ENCODE measurements at places on chromosomes 13 and 19.

DNA sequence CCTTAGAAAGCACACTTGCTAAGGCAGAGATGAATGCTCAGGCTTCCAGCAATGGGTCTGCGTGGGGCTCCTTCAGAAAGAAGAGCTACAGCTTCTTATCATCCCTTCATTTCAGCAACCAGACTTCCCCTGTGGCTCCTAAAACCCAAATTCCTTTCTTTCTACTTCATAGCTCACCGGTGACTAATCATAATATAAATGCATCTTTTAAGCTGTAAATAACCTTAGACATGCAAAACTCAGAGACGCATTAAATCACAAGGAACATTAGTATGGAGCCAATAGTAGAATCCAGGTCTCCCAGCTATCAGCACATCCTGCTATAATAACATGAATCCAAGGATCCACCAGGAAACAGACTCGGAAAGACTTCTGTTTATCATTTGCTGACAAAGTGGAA is 375.6 kb downstream of the COG6 start:
- no peak for DNase-seq

DNA sequence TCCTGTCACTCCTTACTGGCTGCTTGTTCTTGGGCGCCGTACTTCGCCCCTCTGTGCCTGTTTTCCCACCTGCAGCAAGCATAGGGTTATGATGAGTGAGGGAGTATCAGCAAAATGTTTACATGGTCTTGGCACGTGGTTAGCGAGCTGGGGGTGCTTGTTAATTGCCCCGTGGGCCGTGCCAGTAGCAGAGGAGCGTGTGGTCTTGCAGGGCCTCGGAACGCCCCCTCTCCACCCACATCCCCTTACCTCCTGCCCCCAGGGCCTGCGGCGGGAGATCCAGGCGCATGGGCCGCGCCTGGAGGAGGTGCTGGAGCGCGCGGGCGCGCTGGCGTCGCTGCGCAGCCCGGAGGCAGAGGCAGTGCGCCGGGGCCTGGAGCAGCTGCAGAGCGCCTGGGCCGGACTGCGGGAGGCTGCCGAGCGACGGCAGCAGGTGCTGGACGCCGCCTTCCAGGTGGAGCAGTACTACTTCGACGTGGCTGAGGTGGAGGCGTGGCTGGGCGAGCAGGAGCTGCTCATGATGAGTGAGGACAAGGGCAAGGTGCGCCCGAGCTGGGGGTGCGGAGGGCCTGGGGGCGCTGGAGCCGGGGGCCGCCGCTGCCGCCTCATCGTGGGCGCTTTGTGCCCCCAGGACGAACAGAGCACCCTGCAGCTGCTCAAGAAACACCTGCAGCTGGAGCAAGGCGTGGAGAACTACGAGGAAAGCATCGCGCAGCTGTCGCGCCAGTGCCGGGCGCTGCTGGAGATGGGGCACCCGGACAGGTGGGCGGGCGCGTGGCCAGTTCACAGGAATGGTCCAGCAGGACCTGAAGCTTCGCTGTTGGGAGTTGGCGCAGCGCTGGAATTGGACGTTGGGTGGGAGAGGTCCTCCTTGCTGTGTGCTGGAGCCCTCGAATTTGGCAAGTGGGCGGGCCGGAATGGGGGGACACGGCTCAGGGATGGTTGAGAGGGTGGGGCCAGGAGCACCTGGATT is 22.5 kb upstream of the SHKBP1 start:
- no peak for DNase-seq

DNA sequence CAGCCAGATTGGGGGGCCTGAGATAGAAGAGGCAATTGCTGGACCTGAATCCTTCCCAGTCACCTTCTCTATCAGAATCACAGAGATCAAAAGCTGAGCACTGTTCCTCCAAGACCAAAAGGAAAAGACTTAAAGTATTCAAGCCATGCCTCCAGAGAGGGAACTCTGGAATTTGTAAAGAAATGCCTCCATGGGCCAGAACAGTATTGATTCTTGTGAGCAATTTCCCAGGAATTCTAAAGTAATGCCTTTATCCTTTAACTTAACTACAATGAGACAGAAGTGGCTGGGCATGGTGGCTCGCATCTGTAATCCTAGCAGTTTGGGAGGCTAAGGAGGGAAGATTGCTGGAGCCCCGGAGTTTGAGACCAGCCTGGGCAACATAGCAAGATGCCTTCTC is 148.8 kb downstream of the FLT1 start:
- DNase-seq = no peak

- DNase-seq = no peak
Measured at GRCh38 chr13:53336441-53337160, 308.0 kb downstream of the OLFM4 start.

GRCh38 chr19:5154129-5154798 is 185.4 kb downstream of the KDM4B start:
- DNase-seq = no peak

GRCh38 chr13:53622456-53622855 is 593.8 kb downstream of the OLFM4 start:
- DNase-seq = no peak
